ENCODE measurements at places on chromosomes 1 and 21.

- no peak for DNase-seq
Observed at GRCh38 chr1:35220976-35221375, 28.0 kb upstream of the SFPQ start.

- DNase-seq = no peak
Observed at GRCh38 chr1:19762175-19762779, 37.4 kb downstream of the TMCO4 start.

DNA sequence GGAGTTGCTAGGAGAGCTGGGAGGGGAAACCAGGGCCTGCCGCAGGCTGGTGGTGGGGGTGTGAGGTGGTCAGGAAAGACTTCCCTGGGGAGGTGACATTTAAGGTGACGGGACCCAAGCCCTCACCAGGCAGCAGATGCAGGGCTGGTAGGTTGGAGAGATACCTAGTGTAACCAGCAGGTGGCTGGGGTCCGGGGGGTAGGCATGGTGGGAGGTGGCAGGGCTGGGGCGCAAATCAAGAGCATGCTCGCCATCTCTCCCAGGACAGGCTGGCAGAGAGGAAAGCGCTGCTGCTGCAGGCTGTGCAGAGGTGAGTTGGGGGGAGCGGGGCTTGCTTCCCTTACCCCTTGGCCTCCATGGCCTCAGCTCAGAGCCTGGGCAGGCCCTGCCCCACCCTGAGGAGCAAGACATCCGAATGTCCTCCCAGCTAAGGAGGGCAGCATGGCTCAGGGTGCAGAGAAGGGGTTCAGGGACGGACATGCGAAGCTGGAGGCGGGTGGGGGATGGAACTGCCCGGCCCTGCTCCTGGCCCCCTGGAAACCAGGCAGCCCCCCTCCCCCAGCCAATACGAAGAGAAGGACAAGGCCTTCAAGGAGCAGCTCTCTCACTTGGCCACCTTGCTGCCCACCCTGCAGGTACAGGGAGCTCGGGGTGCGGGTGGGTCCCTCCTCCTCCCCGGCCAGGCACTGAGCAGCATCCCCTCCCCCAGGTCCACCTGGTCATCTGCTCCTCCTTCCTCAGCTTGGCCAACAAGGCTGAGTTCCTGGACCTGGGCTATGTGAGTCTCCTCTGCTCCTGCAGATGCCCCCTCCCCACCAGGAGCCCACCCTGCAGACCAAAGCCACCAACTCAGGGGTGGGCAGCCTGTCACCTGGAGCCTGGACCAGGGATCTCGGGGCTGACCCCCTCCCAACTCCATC, 4.0 kb downstream of the RNF207 start:
- no peak for DNase-seq

DNA sequence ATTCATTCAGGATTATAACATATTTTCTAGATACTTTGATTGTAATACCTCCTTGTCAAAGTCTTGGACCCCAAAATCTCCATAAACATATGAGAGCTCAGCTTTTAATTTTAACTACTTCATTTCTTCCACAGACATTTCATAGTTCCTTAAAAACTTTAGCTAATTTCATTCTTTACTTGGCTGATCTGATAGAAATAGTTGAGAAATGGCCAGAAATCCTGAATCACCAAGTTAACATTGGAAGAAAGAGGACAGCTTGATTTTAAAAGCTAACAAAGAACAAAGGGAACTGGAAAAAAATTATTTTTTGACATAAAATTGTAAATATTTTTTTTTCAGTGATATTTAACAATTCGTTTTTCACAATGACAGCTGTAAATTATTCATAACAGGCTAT, 216.5 kb downstream of the NTNG1 start:
- DNase-seq = no peak

DNA sequence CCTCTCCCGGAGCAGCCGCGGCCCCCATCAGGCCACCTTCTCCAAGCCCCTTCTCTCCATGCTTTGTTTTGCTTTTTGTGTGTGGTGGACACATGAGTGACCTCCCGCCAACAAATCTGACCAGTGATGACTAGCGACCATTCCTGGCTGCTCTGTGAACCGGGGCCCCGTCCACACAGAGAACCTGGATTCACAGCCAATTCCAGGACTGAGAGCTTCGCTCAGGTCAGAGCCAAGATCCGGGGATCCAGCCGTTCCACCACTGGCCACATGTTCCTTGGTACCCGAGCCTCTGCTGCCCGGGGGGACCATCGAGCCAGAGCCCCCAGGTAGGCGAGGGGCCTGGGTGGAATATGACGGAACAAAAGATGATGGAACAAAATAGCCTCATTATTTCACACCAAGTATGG, 46.7 kb upstream of the COL18A1 start:
- no peak for DNase-seq

- no peak for DNase-seq
Observed at GRCh38 chr1:44464361-44464760, 59.3 kb downstream of the RNF220 start.

DNA sequence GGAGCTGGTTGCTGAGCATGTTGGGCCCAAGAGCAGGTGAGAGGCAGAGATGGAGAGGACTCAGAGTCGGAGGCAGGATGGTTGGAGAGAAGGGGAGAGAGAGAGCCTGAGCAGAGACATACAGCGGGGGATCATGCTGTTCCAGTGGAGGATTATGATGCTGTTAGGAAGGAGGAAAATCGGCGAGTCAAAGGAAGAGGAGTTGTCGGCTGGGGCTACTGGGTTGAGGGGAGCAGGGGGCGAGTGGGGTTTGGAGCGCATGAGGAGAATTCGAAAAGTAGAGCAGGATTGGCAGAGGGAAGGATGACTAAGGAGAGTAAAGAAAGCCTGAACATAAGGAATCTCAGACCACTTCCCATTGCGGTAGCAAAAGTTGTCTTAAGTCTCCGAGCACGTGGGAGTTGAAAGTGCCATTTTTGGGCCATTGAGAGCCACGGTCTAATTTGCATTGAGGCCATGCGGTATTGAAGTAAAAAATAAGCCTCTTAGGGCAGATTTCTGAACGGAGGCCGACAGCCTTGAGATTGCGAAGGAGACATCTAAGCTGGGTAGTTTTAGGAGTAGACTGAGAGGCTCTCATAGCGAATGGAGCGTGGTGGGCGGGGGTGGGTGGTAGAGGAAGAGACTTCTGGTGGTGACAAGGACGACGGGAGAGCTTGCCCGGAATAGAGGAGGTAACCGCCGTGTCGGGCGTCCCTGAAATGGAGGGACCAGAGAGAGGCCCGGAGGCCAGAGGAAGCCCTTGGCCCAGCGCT, 140.4 kb upstream of the ETV3 start:
- no peak for DNase-seq

DNA sequence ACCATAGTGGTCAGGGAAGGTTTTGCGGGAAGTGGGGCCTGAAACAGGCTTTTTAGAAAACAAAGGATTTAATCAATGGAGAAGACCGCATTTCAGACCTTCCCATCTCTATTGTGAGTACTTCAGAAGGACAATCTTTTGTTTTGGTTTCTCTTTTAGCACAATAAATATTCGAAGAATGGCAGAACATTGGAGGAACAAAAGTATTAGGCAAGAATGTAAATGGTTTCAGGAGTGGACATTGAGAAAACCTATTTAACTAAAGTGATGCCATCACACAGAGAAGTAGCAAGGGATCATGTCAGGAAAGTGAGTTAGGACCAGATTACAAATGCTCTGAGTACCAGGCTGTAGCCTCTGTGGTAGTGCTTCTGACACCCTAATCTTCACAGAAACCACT, 26.8 kb upstream of the UBE2U start:
- DNase-seq = no peak

DNA sequence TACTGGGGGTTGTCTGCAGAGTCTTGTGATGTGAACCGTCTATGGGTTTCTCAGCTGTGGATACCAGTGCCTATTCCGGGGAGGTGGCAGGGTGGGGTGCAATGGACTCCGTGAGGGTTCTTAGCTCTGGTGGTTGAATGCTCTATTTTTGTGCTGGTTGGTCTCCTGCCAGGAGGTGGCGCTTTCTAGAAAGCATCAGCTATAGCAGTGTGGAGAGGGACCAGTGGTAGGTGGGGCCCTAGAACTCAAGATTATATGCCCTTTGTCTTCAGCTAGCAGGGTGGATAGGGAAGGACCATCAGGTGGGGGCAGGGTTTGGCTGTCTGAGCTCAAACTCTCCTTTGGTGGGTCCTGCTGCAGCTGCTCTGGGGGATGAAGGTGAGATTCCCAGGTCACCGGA, 127.3 kb upstream of the PLD5 start:
- no peak for DNase-seq

GRCh38 chr21:42353623-42354022, 2.8 kb upstream of the TFF2 start:
- no peak for DNase-seq

DNA sequence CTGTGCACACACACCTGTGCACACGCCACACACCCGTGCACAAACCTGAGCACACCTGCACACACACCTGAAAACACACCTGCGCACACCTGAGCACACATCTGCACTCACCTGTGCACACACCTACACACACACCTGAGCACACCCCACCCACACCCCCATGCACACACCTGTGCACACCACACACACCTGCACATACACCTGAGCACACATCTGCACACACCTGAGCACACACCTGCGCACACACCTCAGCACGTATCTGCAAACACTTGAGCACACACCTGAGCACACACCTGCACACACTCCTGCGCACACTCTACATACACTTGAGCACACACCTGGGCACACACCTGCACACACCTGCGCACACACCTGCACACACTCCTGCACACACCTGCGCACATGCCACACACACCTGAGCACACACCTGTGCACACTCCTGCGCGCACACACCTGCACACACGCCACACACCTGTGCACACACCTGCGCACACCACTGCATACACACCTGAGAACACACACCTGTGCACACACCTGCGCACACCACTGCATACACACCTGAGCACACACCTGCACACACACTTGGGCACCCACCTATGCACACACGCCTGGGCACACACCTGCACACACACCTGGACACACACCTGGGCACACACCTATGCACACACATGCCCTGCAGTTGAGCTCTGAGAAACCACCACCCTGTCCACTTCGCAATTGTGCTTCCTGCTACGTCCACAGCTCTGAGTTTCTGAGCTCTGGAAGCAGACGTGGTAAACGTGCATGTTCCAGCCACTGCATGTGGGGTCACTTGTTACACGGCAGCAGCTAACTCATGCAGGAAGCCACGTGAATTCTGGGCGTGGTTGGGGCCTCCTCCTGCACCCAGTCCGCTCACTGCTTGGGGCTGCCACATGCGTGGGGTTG, 8.0 kb upstream of the C1orf159 start:
- no peak for DNase-seq

GRCh38 chr1:214753236-214753852, 150.3 kb downstream of the CENPF start:
- DNase-seq = no peak

- no peak for DNase-seq
Observed at GRCh38 chr1:56545711-56546110, 33.7 kb downstream of the PLPP3 start.

DNA sequence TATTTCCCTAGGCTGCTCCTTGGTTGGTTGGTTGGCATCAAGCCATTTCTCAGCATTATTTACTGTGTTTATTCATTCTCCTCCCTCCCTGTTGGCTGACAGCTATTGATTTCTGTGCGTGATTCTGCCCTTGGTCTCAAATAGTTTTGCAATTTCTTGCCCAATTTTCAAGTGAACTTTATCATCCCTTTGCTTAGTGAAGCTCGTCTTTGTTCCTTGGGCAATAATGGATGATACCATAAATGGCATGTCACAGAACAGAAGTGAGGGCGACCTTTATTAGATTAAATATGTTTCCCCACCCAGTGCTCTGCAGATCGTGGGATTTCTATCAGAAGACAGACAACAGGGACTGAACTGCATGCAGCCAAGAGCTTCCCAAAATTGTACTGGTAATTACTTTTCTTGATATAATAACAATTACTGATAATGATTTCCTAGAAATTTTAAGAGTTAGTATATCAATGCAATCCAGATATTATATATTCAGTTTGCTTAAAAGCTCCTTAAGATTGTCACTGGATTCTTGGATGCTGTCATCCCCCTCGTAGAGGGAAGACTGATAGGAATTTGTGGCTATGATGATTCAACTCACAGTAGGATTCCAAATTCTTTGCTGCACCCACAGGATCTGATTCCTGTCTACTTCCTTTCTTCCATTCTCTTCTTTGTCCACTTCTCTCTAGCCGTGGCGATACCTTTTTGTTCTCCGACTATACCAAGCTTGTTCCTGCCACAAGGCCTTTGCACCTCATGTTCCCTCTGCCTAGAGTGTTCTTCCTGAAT, 122.1 kb upstream of the KAZN start:
- no peak for DNase-seq

DNA sequence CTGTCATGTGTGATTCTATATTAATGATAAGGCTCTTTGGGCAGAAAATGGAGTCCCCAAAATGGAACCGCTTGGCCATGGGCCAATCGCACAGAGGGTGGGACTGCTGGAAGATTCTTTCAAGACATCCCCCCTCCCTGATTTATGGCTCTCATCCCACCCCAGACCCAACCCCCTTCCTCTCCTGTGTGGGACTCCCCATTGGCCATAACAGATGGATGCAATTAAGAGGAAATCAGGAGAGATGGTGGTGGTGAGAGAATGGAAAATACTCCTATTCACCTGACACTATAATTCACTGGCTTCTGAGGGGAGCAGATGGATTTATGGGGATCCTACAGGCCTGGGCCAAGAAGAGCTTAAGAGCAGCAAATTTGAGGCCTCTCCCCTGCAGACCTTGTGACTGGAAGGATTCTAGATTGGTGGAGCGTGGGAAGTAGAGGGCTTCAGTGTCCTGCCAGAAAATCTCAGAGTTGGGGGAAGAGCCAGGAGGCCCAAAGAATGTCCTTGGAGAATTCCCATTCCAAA, 1.7 kb downstream of the IGFN1 start:
- DNase-seq = no peak

DNA sequence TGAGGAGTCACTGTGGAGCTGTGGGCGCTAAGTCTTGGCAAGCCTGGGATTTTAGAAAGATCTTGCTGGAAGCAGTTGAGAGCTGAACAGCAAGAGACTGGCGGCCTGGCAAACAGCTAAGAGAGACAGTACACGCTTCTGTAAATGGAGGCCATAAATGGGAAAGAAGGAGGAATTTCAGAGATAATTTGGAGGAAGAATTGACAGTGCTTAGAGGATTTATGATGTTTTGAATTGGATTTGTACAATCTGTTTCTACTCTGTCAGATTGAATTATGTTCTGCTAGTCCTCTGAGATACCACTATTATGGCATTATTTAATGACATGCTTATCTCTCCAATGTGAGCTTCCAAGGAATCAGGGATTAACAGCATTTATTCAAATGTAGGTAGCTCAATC, 50.1 kb downstream of the ABCA4 start:
- no peak for DNase-seq

DNA sequence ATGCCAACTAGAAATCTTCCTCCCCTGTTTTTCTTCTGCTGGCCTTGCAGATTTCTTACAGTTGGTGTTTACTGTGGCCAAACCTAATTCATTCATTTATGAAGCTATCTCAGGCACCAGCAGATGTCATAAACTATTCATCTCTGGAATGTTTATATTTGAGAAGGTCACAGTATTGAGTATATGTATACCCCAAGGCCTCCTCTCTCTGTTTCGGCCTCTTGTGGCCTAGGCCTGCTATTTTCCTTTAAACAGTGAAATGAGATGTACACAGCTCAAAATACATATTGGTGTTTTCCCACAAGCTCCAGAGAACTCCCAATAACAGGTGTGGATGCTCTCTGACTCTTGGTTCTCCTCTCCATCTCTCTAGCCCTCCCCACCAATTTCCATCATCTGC, 520.7 kb upstream of the CAMK1G start:
- DNase-seq = no peak

All from stimulated activated CD4-positive, alpha-beta T cell treated with anti-CD3 and anti-CD28 coated beads, TNF-alpha, amount 100 ng/mL, for 4 hours (primary cell).